Eye (tissue), 1 donor: ENCODE measurements at places on chromosomes 7 and 10.

DNA sequence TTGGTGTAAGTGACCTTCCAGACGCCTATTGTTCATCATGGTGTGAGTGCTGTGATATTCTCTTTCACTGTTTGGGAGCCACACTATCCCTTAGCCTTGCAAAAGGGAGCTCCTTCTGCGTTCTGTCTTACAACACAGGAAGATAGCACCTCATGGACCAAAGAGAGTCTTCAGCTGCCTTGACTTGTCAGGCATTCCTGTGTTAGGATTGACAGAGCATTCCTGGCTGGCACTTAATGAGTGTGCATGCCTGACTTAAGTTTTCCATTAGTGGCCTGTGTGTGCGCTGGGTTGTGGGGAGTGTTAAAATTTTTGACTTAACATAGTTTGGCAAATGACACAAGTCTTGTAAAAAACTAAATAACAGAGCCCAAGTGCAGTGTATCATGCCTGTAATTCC is 21.9 kb upstream of the MSRB2 start:
- no peak for DNase-seq

GRCh38 chr7:76037310-76037709 is 10.5 kb downstream of the STYXL1 start:
- no peak for DNase-seq

DNA sequence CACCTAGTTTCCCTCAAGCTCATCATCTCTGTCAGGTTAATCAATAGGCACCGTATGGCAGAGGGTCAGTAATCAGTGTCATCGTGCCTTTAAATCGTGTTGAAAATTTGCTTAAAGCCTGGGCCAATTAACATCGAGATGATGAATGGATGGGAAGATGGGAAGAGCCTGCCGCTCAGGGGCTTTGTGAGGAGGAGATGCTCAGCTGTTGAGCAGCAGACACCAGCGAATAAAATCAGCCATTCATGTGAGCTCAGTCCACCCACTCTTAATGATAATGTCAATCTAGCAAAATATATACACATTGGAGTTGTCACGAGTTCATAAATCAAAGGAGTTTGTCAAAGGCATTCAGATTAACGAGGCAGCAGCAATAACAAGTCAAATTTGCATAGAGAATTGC is 97.7 kb downstream of the BTRC start:
- DNase-seq: peak; percentile 58

DNA sequence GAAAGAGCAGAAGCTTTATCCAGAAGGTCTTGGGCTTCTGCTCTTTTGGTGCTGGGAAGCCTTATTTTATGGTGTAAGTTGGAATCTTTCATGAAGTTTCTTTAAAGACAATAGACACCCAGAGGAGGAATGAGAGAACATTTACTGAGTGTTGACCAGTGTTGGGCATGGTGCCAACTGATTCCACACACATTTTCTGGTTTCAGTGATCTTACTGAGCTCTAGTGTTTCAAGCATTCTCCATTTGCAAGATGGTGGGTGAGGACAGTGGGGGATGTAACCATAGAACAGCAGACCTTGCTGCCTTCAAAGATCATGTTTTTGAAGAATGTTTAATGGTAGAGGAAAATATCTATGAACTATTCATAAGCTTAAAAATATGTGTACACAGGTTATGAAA is 114.6 kb downstream of the LRMDA start:
- no peak for DNase-seq

- DNase-seq: no peak
These were observed 59.5 kb downstream of the CHST15 start for GRCh38 chr10:124033887-124034218.

DNA sequence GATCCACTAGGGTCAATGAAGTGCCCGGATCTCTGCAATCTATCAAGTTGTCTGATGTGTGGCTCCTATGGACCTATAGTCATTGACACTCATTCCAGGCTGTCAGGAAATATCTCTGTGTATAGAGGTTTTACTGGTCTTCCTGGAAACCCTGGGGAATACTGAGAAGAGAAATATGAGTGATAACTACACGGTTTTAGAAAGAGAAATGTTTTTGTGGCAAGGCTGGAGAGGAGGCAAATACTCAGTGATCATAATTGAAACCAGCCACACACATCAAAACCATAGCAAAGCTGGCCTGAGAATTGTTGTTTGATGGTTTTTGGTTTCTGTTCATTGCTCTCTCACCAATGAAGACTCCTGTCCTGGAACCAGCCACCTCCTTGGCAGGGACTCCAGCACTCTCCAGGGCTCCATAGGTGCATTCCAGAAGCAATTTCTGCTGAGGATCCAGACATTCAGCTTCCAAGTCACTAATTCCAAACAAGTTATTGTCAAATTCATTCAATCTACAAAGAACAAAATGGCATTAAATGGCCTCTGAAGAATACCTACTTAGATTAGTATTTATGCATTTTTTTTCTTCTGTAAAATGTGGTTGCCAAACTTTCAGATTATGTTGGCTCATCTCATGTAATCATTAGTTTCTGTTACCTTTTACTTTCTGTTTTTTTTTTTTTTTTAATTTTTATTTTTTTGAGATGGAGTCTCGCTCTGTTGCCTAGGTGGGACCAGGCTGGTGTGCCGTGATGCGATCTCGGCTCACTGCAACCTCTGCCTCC is 108.6 kb upstream of the ABI1 start:
- no peak for DNase-seq

GRCh38 chr7:70582927-70583895 is 548.7 kb upstream of the GALNT17 start:
- DNase-seq: peak; percentile 91

DNA sequence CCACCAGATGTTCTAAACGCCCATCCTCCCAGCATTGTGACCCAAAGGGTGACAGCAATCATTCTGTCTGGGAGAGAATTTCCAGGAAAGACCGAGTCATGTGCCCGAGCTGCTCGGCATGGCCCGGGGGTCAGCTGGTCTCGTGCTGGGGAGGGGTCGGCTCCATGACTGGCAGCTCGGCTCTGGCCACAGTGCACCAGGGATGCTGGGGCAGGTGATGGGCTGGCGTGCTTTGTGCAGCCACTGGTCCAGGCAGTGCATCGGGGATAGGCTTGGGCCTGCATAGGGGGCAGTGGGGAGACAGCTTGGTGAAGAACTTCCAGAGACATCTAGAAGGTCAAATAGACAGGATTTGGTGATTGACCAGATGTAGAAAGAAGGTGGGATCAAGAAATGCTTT is 39.2 kb upstream of the PSMG3 start:
- DNase-seq: no peak

DNA sequence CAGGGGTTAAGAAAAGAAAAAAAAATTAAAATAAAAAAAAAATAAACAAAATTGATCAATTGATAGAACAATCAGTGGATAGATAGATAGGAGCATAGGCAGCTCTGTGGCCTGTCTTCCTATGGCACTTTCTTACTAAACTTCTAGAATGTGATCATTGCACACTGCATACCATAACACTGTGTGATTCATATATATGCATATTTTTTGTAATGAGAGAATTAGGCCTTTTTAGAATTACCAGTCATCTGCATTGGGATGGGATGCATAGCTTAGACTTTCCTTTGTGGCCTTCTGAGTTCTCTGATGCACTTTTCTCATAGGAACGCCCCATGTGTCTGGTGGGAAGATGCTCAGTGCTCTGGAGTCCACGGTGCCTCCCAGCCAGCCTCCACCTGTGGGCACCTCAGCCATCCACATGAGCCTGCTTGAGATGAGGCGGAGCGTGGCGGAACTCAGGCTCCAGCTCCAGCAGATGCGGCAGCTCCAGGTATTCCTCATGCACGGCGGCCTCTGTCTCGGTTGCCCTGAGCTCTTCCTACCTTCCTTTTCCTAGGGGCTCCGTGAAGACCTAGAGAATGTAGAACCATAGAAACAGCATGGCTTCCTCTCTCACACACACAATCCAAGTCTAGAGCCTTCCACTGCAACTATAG is 222.5 kb downstream of the ARHGAP21 start:
- no peak for DNase-seq

GRCh38 chr7:99193527-99194220 is 14.2 kb downstream of the KPNA7 start:
- no peak for DNase-seq
